Activated T-helper 1 cell treated with anti-CD3 and anti-CD28 coated beads, Interleukin-2, amount 50 U/mL, for 16 hours (primary cell): ENCODE measurements at places on chromosomes 12 and 14.

DNA sequence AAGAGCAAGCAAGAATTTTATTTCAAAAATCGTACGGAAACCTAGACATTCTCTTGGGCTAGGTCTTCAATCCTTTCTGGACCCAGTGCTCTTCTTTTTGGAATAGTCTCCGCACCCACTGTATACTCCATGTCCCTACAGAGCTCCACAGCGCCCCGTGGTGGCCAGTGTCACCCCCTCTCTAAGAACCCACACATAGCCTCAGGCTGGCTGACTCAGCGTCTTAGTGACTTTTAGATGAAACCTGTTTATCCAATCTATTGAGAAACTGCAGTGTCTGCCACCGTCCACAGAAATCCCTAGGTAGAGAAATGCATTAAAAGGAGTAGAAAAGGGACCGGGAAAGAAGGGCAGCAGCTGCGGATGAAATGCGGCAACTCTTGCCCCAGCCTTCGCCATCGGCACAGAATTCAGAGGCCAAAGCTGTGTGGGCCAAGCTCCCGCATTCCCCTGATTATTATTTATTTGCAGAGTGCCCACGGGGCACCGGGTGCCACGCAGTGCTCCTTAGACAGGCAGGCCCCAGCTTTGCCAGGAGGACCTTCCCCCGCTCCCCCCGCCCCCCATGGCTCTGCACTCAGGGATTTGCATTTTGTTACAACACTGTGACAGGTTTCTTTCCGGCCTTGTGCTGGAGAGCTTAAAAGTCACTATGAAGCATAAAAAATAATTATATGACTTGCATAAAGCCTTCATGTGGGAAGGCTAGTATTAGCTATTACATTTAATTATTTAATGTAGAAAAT lies 170.1 kb upstream of the FKBP4 start:
- DNase-seq, result no peak

GRCh38 chr12:122526683-122527477 lies at the start of the genes KNTC1 and RSRC2:
Gene KNTC1, plus strand, starts transcription at chr12:122527249. Its CDS starts 2,815 bp downstream, at chr12:122530064.
Gene RSRC2, minus strand, starts transcription at chr12:122526936. Its CDS starts 83 bp downstream, at chr12:122526853.
- DNase-seq, result peak; percentile 96

DNA sequence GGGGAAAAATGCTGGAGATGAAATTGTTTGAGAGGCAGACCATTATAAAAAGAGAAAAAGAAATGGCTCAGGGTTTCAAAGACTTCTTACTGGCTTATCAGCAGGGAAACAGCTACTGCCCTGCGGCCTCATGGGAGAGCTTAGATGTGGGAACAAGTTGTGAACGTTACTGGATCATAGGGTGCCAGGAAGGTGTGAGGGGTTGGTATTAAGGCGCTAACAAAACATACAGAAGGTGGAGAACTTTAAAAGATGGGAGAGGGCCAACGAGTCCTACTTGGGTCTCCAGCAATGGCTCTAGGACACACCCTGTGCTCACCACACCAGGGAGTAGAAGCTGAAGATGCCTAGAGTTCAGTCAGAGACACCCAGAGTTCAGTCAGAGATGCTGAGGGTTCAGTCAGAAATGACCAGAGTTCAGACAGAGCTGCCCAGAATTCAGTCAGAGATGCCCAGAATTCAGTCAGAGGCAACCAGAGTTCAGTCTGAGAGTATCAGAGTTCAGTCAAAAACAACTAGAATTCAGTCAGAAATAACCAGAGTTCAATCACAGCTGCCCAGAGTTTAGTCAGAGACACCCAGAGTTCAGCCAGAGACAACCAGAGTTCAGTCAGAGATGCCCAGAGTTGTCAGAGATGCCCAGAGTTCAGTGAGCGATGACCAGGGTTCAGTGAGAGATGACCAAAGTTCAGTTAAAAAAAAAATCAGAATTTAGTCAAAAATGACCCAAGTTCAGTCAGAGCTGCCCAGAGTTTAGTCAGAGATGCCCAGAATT lies 1103.6 kb downstream of the BCL11B start:
- DNase-seq, result no peak

- DNase-seq, result no peak
Observed at GRCh38 chr12:59716043-59716442, 120.2 kb downstream of the SLC16A7 start.

DNA sequence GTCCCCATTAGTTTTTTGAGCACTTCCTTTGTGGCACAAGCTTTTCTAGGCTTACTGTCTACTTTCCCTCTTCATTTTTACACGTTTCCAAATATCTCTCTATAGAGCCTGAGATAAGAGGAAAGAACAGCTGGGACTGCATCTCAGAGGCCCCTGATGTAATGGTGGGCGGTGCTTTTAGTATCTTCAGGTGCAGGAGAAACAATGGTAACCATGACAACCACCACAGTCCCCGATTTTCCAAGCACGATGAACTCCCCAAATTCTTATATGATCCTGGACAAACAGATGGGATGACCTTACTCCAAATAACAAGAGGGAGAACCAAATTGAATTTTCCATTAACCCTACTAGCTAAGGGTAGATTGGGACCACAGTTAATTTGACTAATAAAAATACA lies 103.3 kb downstream of the AEBP2 start:
- DNase-seq, result no peak

GRCh38 chr14:92540472-92541048 lies 27.0 kb downstream of the RIN3 start:
- DNase-seq, result no peak

- DNase-seq, result no peak
Observed at GRCh38 chr12:67533159-67533558, 115.4 kb upstream of the DYRK2 start.

DNA sequence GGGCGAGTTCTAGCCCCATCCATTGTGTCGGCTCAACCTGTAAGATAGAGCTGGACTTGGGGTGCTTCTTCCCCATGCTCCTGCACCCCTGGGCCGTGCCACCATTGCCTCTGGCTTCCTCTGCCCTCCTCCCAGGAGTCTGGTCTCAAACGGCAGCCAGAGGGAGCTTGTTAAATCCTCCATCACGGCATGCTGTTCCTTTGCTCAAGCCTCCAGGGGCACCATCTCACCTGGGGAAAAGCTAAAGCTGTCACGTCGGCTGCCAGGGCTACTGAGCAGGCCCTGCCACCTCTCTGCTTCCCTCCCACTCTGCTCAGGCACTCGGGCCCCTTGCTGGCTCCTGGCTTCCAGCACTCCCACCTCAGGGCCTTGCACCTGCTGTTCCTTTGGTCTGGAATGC lies 140.4 kb downstream of the RBM19 start:
- DNase-seq, result no peak

GRCh38 chr14:51428981-51429380 lies 188.9 kb downstream of the TMX1 start:
- DNase-seq, result no peak
